ENCODE measurements at places on chromosomes 13 and 19.

- DNase-seq: no peak
Measured at GRCh38 chr13:97879646-97880310, 73.7 kb upstream of the IPO5 start.

DNA sequence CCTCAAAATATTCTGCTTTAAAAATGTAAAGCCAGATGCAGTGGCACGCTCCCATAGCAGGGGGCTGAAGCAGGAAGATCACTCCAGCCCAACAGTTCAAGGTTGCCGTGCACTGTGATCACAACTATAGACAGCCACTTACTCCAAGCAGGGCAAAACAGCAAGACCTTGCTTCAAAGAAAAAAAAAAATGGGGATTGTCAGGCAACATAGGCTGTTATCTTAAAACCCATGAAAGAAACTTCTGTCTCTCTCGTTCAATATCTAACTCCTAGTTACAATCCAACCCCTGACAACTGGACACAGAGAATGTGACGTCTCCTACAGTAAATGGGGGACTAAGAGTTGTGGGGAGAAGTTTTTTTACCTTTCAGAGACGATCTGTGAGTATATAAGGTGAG lies 17.4 kb downstream of the ELF1 start:
- no peak for DNase-seq

DNA sequence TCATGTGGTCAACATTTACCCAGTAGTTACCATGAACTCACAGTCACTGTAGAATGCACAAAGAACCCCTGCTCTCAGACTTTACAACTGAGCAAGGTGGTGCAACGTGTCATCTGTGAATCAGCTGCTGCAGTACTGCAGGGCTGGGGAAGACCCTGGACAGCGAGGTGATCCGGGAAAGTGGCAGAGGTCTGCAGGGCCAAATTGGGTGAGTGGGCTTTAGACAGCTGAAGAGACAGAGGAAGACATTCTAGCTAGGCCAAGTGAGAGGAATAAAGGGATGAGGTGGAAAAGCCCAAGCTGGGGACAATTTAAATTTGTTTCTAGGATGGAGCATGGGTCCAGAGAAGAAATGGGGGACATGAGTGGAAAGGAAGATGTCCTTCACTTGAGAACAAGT lies 270.5 kb downstream of the DCLK1 start:
- no peak for DNase-seq

DNA sequence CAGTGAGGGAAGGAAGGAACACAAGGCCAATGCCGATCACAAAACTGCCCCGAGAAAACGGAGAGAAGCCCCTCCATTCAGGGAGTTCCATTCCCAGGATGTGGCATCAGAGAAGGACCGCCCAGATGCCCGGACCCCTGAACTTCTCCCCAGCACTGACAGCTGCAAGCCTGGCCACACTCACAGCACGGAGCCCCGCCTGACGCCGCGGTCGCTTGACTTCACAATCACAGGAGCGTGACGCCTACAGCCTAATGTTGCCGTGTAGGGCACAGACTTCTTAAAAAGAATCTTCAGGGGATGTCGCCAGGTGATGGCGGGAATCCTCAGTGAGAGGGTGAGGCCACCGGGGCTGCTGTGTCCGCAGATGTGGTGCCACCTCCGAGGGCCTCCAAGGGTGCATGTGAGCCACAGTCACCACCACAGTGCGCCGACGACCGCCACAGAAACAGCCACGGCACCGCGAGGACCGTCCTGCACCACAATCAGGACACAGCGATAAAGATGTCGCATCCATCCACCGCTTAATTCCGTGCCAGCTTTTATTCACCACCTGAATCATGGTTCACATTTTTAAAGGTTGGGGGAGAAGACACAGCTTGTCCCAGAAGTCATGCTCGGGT lies 77.2 kb downstream of the SPACA7 start:
- no peak for DNase-seq

GRCh38 chr19:18668744-18669523 lies 14.5 kb upstream of the CRTC1 start:
- no peak for DNase-seq

DNA sequence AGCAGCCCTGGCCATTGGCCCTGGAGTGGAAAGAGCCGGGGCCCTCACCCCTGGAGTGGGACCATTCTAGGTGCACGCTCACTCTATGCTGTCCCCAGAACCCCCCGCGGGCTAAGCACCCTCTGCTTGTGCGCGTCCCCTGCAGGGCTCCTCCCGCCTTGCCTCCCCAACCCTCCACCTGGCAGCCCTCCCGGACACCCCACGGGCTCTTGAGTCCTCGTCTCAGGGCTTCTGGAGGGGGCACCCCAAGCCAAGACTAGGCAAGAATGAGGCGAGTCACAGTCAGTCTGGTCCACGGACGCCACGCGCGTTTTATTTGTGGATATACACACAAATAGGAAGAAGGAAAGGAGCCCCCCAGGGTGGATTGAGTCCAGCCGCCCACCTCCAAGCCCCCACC lies 7.0 kb upstream of the TMEM161A start:
- DNase-seq: no peak

GRCh38 chr13:95301183-95301967 lies at the start of gene ABCC4:
TSS of gene ABCC4 (minus strand) at chr13:95301451. CDS start at chr13:95301314, 137 bp downstream.
- peak; percentile 81 for DNase-seq

- DNase-seq: no peak
Measured at GRCh38 chr13:101384929-101385328, 31.4 kb downstream of the NALCN start.

GRCh38 chr13:50457415-50458393 lies 385.8 kb downstream of the DLEU7 start:
- DNase-seq: no peak

GRCh38 chr19:16285769-16286498 lies 38.7 kb upstream of the KLF2 start:
- no peak for DNase-seq

- DNase-seq: no peak
Measured at GRCh38 chr19:38892841-38893240, 6.6 kb downstream of the SIRT2 start.

GRCh38 chr13:100068133-100068931 lies 20.6 kb upstream of the PCCA start:
- DNase-seq: no peak

- DNase-seq: no peak
Measured at GRCh38 chr13:97067017-97067895, 73.0 kb upstream of the OXGR1 start.

GRCh38 chr19:6971366-6971765 lies 49.9 kb downstream of the MBD3L2B start:
- DNase-seq: no peak

DNA sequence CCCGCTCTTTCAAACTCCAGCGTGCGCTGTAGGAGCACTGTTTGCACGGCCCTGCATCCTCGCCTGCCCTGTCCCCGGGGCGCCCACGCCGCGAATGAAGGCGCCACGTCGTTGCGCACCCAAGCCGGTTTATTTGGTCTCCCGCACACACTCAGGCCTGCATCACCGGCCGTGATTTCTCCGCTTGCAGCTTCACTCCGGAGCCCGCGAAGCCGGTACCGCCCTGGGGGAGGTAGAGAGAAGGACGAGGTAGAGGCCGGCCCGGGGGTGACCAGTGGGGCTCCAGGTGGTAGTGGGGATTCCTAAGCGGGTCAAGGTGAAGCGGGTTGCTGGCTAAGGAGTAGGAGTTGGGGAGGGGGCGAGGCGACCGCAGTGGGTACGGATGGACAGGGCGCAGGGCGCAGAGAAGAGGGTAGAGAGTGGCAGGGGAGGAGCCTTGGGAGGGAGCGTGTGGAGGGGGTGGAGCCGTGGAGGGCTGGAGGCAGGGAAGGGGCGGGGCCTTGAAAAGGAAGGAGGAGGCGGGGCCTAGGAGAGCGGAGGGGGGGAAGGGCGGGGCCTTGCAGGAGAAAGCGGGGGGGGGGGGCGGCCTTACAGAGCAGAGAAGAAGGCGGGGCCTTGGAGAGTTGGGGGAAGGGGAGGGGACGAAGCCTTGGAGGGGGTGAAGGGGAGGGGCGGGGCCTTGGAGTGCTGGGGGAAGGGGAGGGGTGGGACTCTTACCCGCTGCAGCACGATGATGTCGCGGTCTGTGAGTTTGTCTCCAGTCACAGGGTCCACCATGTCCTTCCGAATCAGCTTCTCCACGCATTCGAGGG lies 24.6 kb downstream of the NOSIP start:
- peak; percentile 63 for DNase-seq

DNA sequence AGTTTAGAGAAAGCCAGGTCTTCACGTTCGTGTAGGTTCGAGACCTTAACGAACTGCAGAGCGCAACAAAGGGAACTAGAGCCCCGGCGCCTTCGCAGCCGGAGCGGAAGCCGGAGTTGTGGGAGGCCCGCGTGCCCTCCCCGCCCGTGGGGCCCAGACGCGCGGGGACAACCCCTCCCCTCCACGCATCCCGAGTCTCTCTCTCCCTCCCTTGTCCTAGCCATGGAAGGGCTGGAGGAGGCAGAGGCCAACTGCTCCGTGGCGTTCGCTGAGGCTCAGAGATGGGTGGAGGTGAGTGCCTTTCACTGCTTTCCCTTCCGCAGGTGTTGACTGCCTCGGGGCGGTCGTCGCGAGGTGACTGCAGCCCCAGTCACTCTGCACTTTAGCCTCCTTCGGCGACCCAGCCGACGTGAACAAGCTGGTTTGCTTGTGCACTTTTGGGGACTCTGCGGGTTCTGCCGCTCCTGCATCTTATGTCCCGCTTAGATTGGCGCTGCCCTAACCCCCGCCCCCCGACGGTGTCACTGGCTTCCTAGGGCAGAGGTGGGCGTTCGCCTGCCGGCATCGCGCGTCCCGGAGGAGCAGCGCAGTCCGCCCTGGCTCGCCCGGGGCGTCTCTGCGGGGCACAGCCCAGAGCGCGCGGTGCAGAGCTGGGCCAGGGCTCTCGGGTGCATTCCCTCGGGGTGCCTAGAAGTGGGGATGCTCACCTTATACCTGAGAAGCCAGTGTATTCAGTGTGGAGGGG lies 478 bp downstream of the LMO7 start:
- peak; percentile 29 for DNase-seq

DNA sequence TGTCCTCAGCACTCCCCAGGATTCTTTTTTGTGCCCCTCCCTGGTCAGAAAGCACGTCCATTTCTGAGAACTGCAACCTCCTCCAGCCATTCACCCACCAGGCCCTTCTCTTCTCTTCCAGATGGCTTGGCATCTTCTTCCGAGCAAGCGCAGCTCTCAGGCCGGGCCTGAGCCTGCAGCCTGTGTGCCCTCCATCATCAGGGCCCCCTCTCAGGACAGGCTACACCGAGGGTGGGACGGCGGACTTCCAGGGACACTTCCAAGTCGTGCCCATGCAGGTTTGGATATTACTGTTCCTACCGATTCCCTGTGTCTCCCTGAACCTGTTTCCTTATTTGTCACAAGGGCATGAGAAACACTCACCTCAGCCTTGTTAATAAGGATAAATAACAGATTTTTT lies 28.4 kb downstream of the SOX1 start:
- DNase-seq: no peak

DNA sequence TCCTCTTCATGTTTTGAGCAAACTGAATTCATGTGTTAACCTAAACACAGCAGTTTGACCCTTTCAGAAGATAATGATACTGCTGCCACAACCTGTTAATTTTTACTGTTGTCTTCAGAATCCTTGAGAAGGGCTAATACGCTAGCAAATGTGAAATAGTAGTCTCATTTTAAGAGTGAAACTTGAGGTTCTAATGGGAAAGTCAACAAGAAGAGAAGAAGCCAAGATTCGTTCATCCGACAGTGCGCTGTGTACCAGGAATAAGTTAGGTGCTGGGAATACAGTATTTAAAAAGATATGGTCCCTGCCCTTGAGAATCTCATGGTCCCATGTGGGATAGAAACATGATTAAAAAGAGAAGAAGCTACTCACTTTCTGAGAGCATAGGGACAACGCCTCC lies 134.4 kb downstream of the KL start:
- no peak for DNase-seq

DNA sequence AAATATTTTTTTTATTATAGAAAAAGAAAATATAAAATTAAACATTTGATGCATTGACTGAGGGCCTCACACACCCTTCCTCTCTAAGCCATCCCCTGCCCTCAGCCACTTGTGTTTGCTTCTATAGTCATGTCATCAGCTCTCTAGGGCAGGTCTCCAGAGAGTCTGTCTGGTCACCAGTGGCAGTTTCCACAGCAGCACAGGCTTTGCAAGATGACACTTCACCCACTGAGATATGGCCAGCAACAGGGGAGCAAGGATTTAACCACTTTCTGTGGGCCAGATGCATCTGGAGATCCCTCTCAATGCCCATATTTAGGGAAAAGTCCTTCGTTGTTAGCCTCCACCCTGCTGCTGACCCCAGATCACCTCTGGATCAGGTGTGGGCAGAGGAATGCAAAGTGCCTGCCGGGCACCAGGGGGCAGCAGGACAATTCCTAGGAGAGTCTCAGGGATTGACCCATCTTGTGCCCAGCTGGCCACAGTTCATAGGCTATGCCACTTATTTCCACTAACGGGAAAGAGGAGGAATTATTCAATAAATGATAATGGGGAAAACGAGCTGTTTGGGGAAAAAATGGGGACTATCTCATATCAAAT lies 4.8 kb downstream of the ABCC4 start:
- DNase-seq: peak; percentile 62

- DNase-seq: no peak
Measured at GRCh38 chr13:113949546-113949945, 24.3 kb downstream of the C13orf46 start.

- no peak for DNase-seq
Measured at GRCh38 chr19:17197666-17198065, 17.5 kb upstream of the USE1 start.
